ENCODE measurements at places on chromosomes 2 and 18. TPM values are rescaled to one million over a fixed set of nuclear protein-coding genes. Genes with fewer than 3 reads are reported as not detected.

The EGR4 gene
- total RNA-seq, result not detected

The SLC5A7 gene
- not detected for total RNA-seq

The CMPK2 gene
- total RNA-seq, result 4.8 TPM

GRCh38 chr2:63053889-63054602 is 3.4 kb downstream of the OTX1 start:
- no peak for DNase-seq

- no peak for DNase-seq
These were observed 103.8 kb upstream of the SMIM21 start for GRCh38 chr18:75531212-75531850.

DNA sequence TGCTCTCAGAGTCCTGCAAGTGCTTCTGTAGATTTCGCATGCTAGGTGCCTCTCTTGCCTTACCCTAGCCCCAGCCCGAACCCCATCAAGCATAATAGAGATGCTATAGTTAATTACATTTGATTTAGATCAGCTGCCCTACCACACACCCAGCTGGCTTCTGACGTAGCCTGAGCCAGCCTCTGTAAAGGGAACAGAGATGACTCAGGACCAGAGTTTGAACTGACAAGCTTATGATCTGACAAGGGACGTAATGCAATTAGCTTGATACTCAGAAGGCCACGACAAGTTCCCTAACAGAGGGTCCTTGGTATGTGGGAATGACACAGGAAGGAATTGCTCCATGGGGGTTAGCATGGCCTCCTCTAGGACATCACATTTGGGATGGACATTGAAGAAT is 126.6 kb downstream of the LRATD1 start:
- DNase-seq, result no peak

GRCh38 chr2:1995987-1996386 is 251.7 kb upstream of the PXDN start:
- DNase-seq, result peak; percentile 65

DNA sequence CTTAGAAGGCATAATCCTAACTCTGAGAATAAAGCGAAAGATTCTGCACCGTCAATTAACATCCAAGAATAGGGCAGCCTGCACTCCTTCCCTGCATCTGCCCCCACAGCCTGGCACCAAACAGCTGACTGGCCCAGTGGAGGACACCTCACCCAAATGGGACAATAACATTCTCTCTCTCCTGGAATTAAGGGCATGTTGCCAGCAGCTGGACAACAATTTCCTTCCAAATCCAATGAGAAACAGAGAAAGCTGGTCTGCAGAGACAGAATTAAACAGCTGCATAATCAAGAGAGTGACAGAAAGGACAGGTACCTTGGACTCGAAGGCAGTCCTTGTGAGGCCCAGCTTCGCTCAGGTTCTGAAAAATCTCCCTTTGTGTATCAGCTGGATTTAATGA is 15.0 kb downstream of the COX7A2L start:
- DNase-seq, result no peak

GRCh38 chr2:66340521-66340920 is 94.4 kb upstream of the MEIS1 start:
- no peak for DNase-seq

GRCh38 chr2:58900246-58901027 is 659.3 kb upstream of the FANCL start:
- DNase-seq, result no peak

DNA sequence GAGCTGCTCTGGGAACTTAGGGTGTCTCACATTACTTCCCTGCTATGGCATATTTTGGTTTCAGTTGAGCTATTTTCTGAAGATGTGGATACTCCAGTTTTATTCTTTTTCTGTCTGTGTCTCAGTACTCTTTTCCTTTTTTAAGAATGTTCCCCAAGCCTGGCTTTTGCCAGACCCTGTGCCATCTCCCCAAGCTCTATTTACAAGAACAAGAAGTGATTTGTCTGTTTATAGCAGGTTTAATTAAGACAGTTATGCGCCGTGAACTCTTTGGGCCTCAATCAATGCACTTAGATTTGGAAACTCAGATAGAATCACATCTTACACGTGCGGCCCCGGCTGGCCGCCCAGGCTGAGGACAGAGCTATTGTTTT is 8.9 kb upstream of the SATB2 start:
- no peak for DNase-seq

- no peak for DNase-seq
These were observed 61.6 kb downstream of the BMP10 start for GRCh38 chr2:68809324-68810240.
